ENCODE measurements at places on chromosomes 16 and 17.
A peak's percentile ranks its signal among the peaks of the same experiment; 100 is the strongest.

DNA sequence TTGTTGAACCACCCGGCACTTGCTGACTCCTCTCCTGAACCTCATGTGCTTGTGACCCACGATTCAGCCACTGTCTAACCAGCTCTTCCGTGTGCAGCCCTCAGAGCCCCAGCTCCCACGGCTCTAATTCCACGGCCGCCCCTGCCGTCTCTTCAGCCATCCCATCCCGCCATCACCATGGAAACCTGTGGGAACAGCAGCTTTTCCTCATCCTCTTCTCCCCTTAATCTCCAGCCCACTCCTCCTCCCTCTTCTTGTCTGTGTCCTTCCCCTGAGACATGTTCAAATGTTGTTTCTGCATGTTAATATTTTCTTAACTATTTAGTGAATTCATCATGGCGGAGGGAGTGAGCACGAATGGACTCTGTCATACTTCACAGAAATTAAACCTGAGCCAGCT is 285.2 kb downstream of the CDH13 start:
- DNase-seq, result no peak

DNA sequence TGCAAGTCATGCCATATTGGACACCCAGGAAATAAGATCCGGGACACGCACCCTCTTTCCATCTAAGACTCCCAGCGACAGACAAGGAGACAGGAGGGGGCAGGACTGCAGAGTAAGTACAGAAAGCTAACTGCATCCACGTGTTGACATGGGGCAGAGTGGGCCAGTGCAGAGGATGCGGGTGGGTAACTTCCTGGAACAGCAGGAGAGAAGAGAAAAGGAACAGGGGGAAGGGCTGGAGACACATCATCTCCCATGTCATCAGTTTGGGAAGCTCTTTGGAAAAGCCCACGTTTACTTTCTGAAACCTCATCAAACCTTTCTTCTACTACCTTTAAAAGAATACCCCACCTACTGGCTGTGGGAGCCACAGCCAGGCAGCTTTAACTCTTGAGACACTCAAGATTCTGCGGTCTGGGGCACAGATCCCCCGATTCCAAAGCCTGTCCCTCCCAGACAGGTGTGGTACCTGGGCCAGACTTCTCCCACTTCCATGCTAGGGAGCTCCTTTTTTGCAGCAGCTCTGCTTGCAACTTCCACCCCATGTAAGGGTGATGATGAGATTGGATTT is 273.5 kb upstream of the RPL38 start:
- no peak for DNase-seq

- DNase-seq, result peak; percentile 99
Observed at GRCh38 chr17:1060991-1061390, 64.1 kb downstream of the TIMM22 start.

DNA sequence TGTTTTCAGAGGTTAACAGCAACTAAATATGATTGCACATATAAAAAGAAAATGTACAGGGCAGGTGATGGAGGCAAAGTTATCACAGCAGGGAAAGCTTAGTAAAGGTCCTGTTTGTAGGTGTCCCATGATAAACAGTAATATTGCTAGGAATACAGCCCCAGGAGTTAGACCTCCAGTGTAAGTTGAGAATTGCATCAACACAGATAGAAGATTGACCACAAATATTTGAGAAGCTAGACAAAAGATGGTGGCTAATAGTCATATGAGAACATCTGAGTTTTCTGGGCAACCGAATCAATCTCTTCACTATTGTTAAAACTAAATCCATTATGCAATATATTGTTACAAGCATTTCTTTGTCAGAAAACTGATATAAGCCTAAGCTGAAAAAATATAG is 152.6 kb downstream of the CDH11 start:
- DNase-seq, result no peak

GRCh38 chr16:49280841-49281371 is 732 bp downstream of the CBLN1 start:
- DNase-seq, result no peak

DNA sequence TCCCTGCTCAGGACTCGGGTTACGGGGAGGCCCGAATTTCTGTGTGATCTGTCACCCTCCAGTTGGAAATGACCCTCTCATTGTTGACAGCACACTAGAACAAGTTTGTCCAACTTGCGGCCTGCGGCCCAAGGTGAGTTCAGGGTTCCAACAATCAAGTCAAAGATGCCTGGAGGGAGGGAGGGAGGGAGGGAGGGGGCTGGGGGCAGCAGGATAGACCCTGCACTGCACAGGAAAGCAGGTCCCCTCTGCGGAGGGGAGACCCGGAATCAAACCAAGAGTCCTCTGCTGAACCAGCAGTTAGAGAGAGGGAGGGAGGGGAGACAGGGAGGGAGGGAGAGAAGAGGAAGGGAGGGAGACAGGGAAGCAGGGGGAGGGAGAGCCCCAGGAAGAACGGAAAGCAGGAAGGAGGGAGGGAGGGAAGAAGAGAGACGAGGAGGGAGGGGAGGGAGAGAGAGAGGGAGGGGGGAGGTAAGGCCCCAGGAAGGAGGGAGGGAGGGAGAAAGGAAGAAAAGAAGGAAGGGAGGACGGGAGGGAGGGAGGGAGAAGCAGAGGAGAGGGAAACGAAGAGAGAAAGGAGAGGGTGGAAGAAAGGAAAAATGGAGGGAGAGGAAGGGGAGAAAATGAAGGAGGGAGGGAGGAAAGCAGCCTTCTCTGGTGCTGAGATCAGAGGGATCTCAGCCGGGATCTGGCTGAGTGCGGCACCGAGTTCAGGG is 96.7 kb upstream of the CDH5 start:
- no peak for DNase-seq

- peak; percentile 76 for DNase-seq
Observed at GRCh38 chr16:30491744-30492308, 19.3 kb downstream of the ITGAL start.

GRCh38 chr16:30526137-30526822 is at the start of gene ZNF768:
ZNF768 (minus strand) TSS chr16:30526566; CDS start chr16:30526413, 153 bp downstream.
- DNase-seq, result peak; percentile 61
